ENCODE measurements at places on chromosomes 12 and 14.
A peak's percentile ranks its signal among the peaks of the same experiment; 100 is the strongest.

- DNase-seq: no peak
These were observed 110.3 kb downstream of the GCH1 start for GRCh38 chr14:54792288-54792687.

DNA sequence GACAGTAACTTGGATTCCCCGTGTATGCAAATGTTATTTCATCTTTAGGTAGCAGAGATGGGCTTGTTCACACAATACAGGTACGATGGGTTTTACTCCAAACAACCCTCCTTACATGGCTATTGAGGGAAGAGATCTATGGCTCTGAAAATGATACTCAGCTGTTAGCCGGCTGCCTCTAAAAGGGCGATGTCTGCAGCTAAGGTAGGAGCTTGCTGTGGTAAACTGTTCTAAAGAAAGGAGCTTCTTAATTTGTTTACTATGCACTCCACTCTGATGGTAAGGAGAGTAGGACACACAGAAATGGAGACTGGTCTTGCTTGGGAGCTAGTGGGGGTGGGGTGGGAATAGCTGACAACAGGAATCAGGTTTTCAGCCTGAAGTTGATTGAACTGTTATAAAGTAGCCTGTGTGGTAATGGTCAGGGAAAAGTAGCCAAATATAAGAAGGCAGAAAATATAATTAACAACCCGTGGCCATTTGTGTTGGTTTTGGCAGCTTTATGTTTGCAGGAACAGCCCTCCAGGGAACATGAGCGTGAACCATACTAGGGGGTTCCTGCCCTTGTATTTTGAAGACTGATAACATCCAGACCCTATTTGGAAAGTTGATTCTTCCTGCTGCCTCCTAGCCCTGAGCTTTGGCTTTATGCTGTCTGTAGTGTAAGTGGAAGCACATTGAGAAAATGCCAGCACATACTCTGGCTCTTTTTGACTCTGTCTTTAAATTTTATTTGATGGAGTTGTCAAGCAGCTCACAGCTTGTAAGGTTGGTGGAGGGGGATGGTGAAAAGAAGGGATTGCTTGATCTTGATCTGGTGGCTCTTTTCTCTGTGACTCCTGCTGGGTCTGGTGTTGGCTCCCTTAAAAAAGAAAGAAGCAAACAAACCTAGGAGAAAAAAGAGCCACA, 929.8 kb downstream of the DIO2 start:
- DNase-seq: no peak

- DNase-seq: peak; percentile 54
These were observed 122.9 kb upstream of the AEBP2 start for GRCh38 chr12:19316425-19316824.

DNA sequence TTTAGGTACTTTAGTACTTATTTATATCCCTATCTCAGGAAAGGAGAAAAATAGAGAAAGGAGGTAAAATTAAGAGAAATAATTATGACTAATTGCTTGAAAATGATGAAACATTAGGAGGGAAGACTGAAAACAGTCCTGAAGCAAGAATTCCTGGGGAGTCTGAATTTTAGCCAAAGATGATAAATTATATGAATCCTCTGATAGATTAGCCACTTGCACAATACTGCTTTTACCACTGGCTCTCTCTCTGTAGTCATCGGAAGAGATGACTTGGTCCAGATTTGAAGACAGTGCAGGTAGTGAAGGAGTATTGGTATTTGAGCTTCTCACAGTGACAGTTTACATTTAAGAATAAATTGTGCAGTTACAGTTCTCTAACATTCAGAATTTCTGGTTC, 83.8 kb upstream of the CLEC14A start:
- DNase-seq: no peak

DNA sequence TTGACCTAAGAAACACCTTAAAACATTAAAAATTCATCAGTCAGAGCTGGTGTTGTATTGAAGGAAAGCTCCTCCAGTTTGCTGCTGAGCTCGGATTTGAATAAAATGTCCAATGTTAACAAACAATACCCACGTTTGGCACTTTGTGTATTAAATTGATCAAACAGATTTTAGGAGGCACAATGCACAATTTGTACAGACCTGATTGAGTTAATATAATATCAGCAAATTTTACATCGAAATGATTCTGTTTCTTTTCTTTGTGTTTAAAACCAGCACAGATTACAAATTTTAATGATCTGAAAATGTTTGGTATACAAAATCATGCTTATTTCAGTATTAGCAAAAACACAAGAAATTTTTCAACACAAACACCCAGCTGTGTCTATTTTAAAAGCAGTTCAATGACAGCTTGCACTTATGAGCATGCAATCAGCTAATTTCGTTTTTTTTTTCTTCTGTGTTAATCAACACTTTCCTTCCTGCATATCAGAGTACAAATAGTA, 2.8 kb upstream of the FOXG1 start:
- no peak for DNase-seq

DNA sequence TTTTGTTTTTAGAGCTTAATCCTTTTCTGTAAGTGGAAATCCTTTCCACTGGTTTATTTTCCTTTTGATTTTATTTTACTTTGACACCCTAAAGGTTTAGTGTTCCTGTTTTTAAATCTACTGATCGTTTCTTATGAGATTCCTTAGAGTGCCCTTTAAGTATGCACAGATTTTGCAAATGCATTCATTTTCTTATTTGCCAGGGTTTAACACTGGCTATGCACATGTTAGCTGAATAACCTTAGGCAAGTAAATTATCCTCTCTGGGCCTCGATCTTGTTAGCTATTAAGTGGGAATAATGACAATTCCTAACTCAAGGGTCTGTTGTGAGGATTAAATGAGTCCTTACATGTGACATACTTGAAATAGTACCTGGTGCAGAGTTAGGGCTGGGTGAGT, 136.0 kb downstream of the BICD1 start:
- no peak for DNase-seq

DNA sequence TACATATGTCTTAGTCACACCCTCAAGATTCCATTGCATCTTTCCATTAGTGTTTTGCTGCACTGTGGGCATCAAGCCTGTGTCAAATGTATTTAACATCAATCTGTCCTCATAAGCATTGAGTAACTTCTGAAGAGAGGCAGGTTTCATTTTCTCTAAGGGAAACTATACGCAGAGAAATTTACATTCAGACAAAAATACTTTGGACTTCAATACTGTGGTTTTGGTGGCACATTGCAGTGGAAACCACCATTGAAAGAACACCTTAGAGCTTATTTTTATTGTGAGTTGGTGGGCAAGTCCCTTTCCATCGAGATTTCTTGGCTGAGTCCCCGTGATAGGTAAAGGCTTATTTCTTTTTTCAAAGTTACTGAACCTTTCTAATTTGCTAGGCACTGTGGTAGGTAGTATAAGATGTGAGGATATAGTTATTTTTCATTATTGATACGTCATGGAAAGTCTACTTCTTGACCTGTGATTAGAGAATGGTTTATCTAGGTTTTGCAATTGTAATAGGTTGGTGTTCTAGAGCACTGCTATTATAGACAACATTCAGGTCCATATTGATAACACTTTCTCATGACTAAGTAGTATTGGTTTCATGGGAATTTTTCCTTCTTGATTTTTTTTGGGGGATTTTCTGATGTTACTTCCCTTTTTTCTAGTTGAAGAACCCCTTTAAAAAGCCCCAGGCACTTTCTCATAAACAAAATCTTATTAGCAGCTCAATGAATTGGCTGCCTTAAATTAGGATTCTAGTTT, 81.9 kb downstream of the CFAP54 start:
- DNase-seq: no peak

- peak; percentile 69 for DNase-seq
These were observed 72.9 kb downstream of the TRAFD1 start for GRCh38 chr12:112198120-112198733.

- DNase-seq: no peak
These were observed 57.4 kb downstream of the RPH3A start for GRCh38 chr12:112848972-112849371.

GRCh38 chr12:131085125-131085815, 131.6 kb downstream of the ADGRD1 start:
- no peak for DNase-seq

GRCh38 chr14:58951143-58951542, 237.3 kb upstream of the DAAM1 start:
- DNase-seq: no peak

GRCh38 chr14:35222324-35222723, 69.9 kb upstream of the PSMA6 start:
- DNase-seq: no peak

- DNase-seq: no peak
These were observed 114.2 kb downstream of the DHRS2 start for GRCh38 chr14:23750357-23750756.

GRCh38 chr14:93936245-93936644, 9.1 kb downstream of the FAM181A start:
- DNase-seq: peak; percentile 61

- DNase-seq: no peak
These were observed 2.3 kb downstream of the KDM2B start for GRCh38 chr12:121578230-121579189.

Measured in epithelial cell of esophagus (primary cell).